Activated T-helper 9 cell treated with anti-CD3 and anti-CD28 coated beads, Interleukin-2, amount 50 U/mL, for 16 hours (primary cell): ENCODE measurements at places on chromosomes 2 and 18.

DNA sequence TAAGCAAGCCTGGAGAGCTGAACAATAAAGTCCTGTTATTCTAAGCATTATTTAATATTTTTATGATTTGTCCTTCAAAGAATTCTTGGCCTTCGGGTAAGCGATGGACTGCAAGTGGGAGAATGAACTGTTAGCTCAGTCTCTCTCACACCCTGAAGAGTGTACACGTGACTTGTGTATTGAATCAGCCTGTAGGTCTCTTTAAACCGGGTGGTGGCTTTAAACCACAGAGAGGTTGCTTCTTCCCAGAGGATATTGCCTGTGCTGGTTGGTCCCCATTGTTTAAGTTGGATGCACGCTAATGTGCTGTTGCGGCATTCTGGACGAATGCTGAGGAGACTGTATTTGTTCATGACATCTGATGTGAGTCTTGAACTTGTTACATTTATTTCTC lies 183.3 kb downstream of the LTBP1 start:
- no peak for DNase-seq

GRCh38 chr18:21593540-21594257 lies 6.8 kb downstream of the ESCO1 start:
- no peak for DNase-seq

DNA sequence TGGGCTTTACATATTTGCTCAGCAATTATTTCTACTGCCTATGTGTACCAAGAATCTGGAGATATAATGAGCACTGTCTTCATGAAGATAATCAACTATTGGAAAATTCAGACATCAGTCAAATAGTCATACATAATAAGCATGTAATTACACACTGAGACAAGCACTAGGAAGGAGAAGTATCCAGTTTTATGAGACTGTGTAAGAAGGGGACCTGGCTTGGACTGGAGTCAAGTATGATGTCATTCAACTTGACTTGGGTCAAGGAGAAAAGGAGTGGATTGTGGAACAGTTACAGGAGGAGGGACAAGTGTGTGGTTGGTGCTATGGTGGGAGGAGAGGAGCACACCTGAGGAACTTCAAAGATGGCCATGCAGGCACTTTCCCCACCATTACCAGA lies 419.8 kb upstream of the TRIB2 start:
- DNase-seq = no peak

DNA sequence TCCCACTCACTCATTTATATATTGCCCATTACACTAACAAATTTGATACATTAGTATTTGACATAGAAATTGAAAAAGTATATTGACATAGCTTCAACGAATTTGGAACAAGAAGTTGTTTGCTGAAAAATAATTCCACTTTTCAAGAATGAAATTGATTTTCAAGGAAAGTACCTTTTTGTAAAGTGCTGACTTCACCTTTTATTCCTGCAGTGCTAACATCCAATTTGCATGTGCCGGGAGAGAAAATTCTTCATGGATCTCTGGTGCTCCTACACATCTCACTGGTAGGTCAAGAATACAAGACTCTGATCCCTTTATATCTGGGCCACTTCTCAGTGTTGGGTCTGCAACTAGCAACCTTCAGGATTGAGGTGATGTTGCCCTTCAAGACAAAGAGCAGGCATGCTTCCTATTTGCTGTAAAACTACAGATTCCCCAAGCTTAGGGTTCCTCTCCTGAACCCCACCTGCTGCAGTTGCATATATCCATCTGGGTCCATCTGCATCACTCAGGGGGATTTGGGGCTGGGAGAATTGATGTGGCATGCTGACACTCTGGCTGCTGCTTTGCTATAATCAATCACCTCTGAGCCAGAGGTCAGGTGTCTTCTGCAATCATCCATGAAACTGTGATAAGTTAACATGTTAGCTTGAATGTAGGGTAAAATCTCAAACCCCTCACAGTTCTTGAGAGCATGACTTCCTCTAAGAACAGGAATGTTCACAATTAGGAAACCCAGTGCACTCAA lies 108.4 kb upstream of the TTN start:
- no peak for DNase-seq

DNA sequence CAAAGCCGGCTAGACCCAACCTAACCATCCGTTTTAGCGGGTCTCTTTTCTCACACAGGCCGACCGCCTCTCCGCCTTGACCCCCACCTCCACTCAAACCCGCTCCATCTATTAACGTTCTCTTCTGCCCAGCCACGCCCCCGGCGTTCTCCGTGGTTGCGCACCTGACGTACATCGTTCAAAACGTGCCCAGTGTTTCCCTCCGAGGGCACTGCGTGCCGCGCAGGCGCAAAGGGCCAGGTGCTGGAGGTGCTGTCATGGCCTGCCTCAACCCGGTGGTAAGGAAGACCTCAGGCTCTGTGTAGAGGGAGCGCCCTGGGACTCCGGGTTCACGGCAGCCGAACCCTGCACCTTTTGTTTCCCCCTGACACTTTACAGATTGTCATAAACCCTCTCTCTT lies at the start of gene GTF2A1L:
TSS of gene GTF2A1L (plus strand) at position 239 of the 400 bp plus-strand sequence. CDS start at position 258, 19 bp downstream.
- DNase-seq = no peak

DNA sequence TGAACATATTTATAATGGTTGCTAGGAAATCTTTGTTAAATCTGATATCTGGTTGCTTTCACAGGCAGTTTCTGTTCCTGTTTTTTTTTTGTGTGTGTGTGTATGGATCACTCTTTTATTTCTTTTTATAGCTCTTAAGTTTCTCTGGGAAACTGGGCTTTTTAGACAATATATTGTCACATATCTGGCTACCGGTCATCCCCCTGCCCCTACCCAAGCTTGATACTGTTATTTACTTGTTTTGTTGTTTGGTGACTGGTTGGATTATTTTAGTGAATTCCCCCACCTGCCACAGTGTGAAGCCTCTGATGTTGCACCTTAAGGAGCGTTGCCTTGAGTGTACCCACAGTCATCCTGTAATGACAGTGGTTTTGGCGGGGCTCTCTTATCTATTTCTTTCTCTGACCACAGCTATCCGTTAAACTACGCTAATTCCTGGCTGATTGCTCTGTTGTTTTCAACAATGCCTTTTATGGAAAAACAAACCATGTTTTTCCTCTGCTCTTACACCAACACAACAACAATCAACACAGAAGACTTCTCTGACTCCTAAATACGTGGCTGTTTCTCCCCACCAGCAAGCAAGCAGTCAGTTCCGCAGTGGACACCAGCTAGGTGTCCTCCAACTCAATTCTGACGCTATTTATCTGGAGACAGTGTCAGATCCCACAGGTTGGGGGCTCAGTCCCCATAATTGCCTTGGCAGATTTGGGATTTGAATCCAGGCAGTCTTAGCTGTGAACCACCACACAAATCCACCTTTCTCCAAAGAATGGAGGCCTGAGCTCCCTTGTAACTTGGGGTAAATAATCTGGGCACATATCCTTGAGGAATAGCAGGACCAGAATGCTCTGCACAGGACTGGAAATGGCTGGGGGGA lies 10.9 kb downstream of the GNLY start:
- DNase-seq = no peak

GRCh38 chr2:51971136-51971535 lies 939.2 kb upstream of the NRXN1 start:
- no peak for DNase-seq

GRCh38 chr2:120775801-120776589 lies 40.3 kb downstream of the GLI2 start:
- no peak for DNase-seq

DNA sequence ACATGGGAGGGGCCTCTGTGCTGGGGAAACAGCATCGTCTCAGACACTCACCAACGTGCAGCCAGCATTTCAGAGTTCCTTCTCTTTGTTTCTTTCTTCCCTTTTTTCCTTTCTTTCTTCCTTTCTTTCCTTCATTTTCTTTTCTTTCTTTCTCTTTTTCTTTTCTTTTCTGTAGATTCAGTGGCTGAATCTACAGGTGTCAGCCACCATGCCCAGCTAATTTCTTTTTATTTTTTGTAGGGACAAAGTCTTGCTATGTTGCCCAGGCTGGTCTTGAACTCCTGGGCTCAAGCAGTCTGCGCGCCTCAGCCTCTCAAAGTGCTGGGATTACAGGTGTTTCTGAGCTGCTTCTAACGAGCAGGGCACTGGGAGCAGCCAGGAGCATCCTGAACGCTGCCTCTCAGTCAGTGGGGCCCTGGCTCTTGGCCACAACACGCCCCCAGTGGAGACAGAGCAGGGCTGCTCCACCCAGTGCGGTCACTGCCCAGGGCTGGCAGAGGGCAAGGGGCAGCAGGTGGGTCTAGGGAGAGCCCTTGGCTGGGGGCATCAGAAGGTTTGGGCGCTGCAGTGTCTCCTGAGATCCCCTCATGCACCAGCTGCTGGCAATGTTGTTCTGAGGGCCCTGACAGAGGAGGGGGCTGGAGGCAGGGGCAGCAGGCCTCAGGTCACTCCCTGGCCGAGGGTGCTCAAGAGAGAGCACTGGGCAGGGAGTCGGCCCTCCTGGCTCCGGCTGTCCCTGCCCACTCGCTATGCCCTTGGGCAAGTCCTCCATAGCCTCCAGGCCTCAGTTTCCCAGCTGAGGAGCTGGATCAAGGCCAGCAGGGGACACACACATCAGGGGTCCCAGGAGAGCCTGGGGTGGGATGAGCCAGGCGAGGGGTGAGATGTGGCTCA lies 4.7 kb upstream of the KLHL30 start:
- no peak for DNase-seq

DNA sequence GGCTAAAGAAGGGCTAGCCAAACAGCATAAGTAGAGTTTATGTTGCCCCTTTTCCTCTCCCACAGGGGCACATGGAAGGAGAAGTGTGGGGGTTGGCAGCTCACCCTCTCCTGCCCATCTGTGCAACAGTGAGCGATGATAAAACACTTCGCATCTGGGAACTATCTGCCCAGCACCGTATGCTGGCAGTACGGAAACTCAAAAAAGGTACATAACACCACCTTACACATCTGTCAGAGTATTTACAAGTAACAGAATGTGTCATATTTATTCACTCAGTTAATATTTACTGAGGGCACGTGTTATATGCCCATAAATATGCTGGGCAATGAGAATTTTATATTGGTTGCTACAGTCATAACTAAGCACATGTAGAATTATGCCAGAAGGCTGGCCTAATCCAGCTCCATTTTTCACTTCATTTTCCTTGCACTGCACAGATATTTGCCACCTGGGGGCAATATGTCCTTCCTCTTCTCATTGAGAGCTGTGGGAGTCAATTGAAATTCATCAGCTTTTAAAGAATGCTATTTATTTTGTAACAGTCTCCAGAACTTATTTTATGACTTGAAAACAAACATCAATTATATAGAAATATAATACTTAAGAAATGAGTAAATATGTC lies 150.6 kb downstream of the RTN4 start:
- no peak for DNase-seq

DNA sequence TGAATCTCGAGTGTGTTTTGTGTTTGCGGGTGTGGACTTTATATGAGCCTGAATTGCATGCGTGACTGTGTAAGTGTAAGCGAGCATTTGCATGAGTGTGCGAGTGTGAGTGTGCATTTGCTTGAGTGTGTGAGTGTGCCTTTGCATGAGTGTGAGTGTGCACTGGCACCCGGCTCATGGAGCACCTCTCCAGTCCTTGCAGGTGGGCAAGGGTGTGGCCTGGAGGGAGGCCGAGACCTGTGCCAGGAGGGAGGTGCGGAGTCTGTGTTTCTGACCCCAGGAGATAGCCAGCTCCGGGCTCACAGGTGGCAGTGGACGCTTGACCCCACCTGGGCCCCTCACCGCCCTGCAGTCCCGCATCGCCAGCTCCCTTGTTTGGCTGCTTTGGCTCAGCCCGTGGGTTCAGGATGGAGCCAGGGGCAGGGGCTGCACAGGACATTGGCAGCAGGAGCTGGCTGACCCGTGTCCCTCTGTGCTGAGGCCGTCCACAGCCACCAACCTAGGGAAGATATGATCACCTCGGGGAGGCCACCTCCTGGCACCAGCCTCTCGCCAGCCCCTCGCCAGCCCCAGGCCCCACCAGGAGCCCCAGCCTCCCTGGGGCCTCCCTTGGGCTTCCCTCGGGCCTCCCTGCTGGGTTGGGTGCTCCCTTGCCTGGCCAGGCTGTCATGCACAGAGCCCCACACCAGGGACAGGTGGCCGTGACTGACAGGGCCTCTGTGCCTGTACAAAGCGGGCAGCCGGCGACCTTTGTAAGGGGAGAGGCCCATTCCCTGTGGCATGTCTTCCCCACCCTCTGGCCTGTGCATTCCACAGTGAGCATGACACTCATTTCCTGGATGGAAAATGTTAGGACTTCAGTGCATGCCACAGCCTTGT lies 81.6 kb downstream of the PTGR3 start:
- DNase-seq = no peak

- no peak for DNase-seq
Observed at GRCh38 chr2:33652830-33653229, 53.7 kb upstream of the FAM98A start.

DNA sequence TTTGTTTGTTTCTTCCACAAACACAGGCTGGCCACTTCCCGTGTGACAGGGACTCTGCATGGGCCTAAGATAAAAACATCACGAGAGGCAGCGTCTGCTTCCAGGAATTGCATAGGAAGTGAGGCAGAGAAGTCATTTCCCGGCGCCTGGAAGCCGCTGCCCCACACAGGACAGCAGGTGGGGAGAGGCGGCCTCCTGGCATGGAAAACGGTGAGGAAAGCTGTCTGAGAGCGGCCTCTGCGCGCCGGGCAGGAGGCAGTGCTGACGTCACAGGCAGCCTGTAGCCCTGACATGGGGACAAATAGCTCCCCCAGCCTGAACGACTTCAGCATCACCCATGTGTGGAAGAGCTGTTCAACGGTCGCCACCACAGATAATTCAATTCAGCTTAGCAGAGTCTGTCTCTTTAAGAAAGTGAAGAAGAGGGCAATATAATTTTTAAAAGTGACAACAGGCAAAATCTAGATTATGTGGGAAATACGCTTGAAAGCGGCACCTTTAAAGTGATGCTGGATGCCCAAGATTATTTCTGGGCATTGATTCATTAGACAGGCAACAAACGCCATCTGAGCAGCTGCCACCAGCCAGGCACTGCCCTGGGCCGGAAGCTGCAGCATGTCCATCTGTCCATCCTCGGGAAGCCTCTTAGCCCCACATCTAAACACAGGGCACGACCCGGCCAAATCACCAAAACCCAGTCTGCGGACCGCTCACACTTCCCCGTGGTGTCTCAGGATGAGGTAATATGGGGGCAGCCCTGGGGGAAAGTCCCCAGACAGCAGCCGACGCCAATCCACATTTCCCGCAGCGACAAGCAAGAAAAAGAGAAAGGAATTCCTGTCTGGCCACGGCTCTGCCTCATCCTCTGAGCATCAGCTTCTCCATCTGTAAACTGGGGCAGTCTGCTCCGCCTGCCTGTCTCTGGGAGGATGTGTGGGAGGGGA lies 138.9 kb downstream of the PXDN start:
- DNase-seq = no peak

DNA sequence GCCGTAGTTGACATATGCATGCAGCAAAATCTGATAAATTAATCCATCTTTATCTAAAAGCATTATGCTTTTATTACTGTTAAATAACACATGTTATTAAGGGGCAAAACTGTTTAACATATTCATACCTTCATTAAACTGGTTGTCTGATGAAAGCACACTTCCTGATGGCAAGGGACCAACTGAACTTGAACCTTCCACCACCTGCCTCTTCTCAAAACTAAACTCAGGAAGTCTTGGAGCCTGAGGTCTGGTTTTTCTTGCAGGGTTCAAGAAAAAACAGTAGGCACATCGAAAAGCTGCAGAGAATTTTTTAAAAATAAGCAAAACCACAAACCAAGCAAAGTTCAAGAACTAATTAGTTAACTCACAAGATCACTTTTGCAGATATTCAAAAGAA lies 64.9 kb downstream of the LNPK start:
- no peak for DNase-seq
